Effector memory CD8-positive, alpha-beta T cell (primary cell): ENCODE measurements at places on chromosomes 1 and 21.

DNA sequence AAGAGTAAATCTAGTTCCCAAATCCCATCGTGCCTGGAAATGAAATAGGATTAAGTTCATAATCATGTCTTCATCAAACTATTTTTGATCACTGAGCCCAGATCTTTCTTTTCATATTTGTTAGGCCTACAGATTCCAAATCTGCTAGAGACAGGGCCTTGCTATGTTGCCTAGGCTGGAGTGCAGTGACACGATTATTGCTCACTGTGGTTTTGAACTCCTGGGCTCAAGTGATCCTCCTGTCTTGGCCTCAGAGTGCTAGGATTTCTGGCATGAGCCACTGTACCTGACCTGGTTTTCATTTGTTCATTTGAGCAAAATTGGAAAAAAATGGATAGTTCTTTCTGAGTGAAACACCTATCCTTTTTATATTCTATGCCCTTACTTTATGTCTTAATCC is 28.0 kb upstream of the DIPK1A start:
- DNase-seq: no peak

DNA sequence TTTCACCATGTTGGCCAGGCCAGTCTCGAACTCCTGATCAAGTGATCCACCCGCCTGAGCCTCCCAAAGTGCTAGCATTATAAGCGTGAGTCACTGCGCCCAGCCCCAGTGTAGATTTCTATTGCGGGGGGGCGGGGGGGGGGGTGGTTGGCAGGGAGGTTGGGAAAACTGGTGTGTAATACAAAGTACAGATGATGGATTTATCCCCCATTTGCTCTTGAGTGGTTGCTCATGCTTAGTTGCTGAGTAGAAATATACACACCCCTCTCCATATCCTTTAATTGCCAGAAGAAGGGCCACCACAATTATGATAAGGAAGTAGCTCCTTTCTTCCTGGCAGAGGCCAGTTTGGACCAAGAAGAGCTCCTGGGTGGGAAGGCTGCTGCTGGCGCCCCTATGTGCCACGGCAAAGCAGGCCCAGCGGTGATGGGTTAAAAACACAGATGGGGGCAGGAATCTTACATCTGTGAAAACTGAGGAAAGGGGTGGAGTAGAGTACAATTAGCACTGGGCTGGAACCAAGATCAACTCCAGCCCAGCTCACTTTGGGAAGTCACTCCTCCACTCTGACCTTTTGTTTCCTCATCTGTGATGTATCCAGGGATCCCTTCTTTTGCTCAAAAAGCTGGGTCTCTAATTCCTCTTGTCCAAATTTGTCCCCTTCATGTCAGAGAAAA is 55.2 kb downstream of the MRPL37 start:
- DNase-seq: no peak

- DNase-seq: no peak
Observed at GRCh38 chr1:51976846-51977602, 13.5 kb downstream of the RAB3B start.

GRCh38 chr21:16085421-16085820 is 355.6 kb downstream of the USP25 start:
- DNase-seq: no peak

DNA sequence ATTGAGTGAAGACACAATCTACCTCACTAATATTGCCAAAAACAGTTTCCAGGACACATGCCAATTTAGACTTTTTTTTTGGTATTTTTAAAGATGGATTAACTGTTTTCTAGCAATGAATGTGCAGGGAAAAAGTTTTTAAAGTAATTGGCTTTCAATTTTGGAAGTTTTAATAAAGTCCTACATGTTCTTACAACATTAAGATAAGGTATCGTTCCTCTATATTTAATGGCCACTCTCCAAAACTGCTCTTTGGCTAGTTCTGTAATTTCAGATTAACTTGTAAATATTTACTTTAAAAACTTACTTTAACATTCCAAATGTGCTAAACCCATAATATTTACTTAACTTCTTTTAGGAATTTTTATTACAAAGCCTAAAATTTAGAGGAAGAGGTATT is 1332.2 kb upstream of the PRMT6 start:
- DNase-seq: no peak

DNA sequence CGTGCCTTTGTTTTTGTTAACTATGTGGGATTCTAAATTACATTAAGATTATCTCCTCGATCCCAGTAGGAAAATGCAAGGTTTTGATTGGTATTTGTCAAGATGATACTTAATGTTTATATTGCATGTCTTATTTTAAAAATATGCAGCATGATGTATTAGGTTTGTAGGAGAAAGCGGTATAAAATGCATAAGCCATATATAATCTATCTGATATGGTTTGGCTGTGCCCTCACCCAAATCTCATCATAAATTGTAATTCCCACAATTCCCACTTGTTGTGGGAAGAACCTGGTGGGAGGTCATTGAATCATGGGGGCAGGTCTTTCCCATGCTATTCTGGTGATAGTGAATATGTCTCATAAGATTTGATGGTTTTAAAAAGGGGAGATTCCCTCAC is 198.1 kb upstream of the NCAM2 start:
- DNase-seq: no peak

GRCh38 chr1:12798911-12799310 is 7.7 kb downstream of the PRAMEF1 start:
- DNase-seq: no peak

DNA sequence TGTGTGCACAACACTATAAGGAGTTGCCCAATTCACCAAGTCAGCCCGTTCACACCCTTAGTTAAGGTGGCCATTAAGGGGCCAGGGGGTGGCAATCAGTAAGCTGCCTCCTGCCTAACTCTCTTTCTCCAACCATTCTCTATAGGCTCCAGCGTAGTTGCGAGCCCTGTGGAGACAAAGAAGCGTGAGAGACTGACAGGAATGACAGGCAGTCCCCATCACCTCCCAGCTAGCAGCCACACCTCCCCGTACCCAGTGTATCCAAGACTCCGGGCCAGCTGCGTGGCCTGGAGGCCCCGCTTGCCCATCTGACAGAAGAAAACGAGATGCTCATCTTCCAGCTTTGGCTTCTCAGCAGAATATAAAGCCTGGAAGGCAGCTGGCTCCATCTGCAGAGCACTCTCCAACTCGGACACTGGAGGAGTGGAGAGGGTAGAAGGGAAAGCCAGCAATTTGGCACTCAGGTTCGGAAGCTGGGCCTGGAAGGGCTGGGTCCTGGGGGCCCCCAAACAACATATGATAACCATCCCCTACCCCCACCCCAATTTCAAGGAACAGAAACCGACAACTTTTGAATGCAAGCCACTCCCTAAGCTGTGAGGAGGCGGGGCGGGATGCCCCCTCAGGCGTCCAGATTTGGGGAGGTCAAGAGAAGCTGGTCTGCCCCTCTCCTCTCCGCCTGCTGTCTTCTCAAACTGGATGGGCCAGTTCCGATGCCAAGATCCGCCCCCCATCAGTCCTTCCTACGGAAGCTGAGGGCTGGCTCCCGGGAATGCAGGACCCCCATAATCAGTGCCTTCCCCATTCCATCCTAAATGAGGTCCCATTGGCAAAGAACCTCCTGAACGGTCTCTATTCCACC is 872 bp downstream of the TSTD1 start:
- no peak for DNase-seq

DNA sequence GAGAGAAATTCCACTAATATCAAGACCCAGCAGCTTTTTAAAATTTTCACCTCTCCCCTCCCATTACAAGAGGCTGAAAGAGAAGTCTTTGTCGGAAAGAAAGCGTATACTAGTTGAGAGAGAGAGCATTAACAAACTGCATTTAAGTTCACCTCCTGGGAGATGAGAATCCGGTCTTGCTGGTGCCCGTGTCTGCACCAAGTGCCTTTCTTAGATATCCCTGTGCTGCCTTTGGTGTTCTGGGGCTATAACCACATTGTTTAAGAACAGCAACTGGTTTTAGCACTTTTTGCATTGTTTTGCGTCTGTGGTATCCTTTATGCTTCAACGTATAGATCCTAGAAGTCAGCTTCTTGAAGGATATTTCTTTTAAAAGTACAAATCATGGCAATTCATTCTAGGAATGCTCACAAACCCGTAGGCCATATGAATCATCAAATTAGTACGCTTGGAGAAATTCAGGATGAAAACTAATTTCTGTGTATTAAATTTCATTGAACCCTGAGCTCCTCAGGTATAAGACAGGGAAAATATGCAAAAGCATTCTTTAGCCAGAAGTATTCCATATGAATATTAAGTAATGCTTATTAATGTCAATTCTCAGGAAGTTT is 3.4 kb upstream of the RPE65 start:
- DNase-seq: no peak

DNA sequence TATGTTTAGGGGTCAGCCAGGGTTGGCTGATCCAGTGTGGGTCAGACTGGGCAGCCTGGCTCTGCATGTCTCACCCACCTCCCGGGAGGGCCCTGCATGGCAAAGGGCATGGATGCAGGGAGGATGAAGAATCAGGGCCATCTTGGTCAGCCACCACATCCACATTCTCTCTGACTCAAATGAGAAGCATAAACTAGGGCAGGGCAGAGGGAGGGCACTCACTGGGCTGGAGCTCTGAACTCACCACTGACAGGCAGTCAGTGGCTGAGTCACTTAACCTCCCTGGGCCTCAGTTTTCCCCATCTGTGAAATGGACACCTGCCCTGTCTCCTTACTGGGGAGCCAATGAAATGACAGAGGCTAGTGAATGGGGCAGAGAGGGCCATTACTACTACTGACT is 4.3 kb upstream of the CELA2A start:
- DNase-seq: no peak

GRCh38 chr1:176801514-176802020 is 338.6 kb downstream of the PAPPA2 start:
- no peak for DNase-seq

- no peak for DNase-seq
Observed at GRCh38 chr1:157000686-157001085, 44.9 kb downstream of the ARHGEF11 start.

- no peak for DNase-seq
Observed at GRCh38 chr1:235821361-235821981, 45.2 kb downstream of the LYST start.

DNA sequence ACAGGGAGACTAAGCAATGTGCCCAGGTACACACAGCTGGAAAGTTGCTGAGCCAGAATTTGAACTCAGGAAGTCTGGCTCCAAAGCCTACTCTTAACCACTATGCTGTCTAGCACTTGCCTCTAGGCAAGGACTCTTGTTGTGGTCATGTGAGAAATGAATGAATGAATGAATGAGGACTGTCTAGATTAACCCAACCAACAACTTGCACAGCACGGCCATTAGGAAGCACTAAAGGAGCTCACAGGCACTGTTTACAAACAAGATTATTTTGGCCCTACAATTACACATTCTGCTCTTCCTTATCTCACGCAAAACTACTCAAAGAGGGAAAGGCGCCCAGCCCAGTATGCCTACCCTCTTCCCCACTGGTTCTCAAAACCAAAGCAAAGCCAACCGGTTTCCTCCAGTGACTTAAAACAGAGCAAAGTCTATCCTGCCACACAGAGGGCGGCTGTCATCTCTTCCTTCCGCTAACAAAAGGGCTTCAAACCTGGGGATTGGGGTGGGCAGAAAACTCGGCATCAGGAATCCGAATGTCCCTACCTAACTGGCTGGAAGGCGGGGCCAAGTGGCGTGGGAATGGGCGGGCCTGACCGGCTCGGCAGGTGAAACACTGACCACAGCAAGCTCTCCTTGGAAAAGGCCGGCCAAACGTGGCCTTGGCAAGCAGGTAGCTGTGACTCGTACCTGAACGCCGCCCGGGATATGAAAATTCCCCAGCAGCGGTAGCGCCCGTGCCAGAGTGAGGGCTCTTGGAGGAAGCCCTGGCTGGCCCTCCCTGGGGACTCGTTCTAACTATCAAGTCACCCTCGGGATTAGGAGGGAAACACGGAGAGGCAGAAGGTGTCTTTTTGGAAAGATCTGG is 948 bp downstream of the STK40 start:
- peak; percentile 39 for DNase-seq

DNA sequence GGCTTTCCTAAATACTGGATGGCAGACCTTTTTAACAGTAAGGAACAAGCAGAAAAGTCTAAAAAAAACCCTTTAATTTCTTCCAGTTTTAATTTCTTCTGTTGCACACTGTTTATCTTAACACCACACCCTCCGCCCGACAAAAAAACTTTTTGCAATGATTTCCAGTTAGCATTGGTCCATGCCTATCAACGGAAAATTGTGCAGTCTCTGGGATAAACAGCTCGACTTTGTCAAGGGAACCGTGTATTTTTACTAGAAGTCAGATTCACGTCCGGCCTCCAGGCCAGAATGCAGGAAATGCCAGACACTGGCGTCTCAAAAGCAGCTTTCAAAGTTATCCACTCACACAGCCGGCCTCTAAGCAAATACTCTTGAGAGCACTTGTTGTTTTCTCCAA is 378 bp upstream of the NUP210L start:
- no peak for DNase-seq

DNA sequence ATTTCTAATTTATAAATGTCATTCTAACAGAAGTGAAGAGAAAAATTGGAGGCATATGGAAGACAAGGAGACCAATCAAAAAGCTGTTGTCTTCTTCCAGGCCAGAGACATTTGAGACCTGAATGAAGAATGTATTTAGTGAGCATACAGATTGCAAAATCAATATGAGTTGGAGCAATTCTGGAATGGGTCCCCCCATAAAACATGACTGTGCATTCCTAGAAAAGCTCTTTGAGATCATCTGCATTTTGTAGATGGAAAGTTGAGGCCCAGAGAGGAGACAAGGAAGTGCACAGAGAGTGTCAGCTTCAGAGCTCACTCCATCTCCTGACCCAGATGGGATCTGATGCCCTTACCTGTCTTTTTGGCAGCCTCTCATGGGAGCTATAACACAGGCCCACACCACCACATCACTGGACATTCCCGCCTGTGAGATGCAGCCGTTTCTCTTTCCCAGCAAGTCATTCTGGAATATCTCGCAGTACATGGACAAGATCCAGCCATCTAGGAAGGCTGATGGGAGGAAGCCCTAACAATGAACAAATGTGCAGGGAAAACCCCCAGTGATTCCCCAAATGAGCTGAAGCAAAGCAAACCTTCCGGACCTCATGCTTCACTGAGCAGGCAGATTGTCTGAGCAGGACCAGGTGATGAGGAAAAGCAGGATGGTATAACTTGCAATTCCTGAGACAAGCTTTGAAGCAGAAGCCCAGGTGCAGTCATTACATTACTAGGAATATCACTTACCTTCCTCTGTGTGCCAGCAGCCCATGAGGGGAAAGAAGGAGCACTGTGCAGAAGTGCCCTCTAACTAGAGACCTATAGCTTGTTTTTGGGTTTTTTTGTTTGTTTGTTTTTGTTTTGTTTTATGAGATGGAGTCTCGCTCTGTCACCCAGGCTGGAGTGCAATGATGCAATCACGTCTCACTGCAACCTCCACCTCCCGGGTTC is 445.6 kb downstream of the PLPP3 start:
- no peak for DNase-seq

DNA sequence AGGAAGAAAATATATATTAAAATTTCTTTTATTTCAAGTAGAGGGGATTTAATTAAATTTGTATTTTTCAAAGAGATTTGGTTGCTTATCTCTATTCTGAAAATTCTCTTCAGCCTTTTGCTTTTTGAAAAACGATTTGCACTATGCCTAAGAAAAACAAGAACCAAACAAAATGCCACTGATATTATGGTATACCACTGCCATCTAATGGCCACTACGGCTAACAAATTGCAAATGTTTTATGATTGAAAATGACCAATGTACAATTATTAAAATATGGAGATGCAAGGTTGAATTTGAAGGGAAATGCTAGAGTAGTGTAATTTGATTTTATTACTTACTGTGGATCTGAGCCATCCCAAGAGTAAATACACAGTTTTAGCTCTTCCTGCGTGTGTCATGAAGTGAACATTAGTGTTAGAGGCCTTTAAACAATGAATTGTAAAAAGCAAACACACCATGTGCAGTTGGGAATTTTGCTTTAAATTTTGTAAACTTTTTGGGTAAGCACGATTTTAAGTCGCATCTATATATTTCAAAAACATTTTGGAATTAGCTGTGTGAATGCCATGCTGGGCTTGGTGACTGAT is 137.4 kb upstream of the USP25 start:
- DNase-seq: peak; percentile 12
